Hypothalamus (tissue), 51 donors: ENCODE measurements at places on chromosomes 16 and 17.

DNA sequence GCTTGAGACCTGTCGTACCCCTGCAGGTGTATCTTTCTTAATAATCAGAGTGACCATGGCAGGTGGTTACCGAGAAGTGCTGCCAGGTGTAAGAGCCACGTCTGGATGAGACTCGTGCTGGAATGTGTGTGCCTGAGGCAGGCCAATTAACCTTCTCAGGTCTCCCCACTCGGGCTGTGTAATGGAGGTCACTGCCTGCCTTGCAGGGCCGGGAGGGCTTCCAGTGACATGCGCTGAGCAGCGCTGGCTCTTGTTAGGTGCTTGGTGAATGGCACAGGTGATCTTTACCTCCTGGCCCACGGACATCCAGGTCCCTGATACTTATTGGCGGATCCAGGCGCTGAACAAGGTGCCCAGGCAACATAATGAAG lies 4.6 kb upstream of the GSE1 start:
- no peak for DNase-seq

GRCh38 chr17:5902181-5903140 lies 167.7 kb upstream of the WSCD1 start:
- DNase-seq, result no peak

- no peak for DNase-seq
These were observed 53.2 kb downstream of the CPPED1 start for GRCh38 chr16:12750554-12750918.

GRCh38 chr17:1484060-1484535 lies 8.4 kb downstream of the MYO1C start:
- no peak for DNase-seq

GRCh38 chr17:50348522-50349242 lies 2.8 kb downstream of the XYLT2 start:
- no peak for DNase-seq

DNA sequence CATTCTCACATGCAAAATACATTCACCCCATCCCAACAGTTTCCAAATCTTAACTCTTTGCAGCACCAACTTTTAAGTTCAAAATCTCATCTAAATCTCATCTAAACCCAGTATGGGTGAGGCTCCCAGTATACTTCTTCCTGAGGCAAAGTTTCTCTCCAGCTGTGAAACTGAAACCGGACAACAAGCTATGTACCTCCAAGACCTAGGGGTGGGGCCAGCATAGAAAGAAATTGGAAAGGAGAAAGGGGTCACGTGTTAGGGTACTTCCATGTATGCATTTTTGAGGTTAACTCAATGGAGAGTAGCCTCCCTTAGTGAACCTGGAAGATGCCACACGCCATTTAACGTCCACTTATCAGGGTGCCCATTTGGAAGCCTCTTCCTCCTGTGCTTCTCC lies 23.9 kb upstream of the LRRC75A start:
- no peak for DNase-seq

DNA sequence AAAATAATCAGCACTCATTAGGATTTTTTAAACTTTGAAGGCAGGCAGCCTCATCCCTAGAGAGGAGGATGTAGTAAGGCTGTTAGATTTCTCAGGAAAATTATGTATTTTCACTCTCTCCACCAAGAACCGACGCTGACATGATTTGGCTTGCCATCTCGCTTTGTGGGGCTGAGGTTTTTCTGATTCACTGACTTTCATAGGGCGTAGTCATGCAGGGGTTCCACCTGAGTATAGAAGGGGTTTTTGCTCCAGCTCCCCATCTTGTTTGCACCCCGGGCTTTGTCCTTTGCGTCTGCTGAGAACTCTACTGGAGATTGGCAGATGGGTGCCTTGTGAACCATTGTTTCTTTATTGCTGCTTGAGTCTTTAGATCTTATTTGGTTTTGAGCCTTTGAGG lies 20.2 kb downstream of the TOM1L1 start:
- DNase-seq, result no peak

GRCh38 chr17:31824766-31825360 lies 34.2 kb downstream of the COPRS start:
- no peak for DNase-seq

DNA sequence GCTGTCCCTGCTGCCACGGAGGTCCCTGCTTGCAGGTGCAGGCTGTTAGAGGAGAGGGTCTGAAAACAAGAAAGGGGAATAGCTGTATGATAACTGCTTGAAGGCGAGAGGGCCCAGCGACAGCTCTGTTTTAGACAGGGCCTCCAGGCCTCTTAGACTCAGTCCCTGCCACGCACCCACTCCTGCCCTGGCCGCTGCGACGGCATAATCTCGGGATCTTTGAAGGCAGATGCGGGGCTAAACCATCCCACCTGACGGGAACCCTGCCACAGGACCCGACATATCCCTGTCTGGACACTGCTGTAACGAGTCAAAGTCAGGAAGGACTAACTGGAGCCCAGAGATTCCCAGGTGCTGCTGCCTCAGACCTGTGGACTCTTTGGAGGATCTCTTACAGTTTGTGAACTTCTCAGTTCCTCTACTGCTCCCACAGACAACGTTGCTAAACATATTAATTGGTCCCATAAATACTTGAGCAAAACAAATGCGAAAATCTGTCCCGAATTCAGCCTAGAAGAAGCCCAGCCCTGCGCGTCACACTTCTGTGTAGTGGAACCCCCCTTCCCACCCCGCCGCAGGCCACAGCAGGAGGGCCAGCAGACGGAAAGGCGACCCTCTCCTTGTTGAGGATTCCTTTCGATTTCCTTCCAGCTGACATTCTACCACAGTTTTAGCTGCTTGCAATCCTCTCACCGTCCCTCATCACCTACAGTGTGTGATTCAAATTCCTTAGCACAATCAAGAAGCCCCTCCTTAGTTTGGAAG lies 998 bp upstream of the TMEM11 start:
- DNase-seq, result no peak

GRCh38 chr16:87463722-87464690 lies 28.8 kb downstream of the ZCCHC14 start:
- DNase-seq, result no peak

- no peak for DNase-seq
These were observed 61.0 kb downstream of the ABHD15 start for GRCh38 chr17:29505836-29506235.

GRCh38 chr17:336110-337021 lies 16.2 kb downstream of the RPH3AL start:
- DNase-seq, result no peak

- DNase-seq, result no peak
These were observed 34.4 kb downstream of the CREBBP start for GRCh38 chr16:3846087-3846486.

DNA sequence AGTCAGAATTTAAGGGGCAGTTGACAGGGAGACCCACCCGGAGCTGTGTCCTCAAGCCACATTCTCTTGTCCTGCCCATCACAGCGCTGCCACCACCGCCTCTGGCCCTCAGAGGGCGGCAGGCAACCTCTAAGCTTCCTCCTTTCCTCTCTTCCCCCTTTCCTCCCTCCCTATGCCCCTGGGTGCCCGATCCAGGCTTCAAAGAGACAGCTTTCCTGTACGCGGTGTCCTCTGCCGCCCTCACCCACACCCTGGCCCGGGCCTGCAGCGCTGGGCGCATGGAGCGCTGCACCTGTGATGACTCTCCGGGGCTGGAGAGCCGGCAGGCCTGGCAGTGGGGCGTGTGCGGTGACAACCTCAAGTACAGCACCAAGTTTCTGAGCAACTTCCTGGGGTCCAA lies 23.5 kb downstream of the WNT9B start:
- DNase-seq, result no peak

- peak; percentile 75 for DNase-seq
These were observed at the start of gene MPP2 for GRCh38 chr17:43907425-43907981. MPP2 (minus strand) TSS chr17:43907536; CDS start chr17:43904460, 3,076 bp downstream.

- DNase-seq, result no peak
These were observed 80.0 kb downstream of the CDRT15 start for GRCh38 chr17:14156689-14157088.

GRCh38 chr17:74404218-74404617 lies 27.7 kb upstream of the GPRC5C start:
- DNase-seq, result no peak

DNA sequence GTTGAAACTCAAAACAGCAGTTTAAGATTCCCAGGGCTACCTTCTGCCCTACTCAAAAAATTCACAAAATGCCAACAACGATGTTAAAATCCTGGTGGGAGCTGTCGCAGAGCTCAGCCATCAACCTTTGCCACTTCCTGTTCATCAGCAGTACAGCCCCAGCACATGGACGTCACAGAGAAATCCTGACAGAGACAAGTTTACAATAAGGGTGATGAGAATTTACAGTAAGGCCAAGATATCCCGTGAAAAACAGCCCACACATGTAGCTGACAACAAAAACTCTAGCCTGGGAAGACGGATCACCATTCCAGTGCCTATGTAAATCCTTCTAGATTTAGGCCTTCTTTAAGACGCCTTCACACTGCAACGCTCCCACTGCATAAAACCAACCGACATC lies 18.8 kb downstream of the USP22 start:
- DNase-seq, result no peak

GRCh38 chr17:73316919-73317505 lies 5.2 kb upstream of the CDC42EP4 start:
- no peak for DNase-seq

DNA sequence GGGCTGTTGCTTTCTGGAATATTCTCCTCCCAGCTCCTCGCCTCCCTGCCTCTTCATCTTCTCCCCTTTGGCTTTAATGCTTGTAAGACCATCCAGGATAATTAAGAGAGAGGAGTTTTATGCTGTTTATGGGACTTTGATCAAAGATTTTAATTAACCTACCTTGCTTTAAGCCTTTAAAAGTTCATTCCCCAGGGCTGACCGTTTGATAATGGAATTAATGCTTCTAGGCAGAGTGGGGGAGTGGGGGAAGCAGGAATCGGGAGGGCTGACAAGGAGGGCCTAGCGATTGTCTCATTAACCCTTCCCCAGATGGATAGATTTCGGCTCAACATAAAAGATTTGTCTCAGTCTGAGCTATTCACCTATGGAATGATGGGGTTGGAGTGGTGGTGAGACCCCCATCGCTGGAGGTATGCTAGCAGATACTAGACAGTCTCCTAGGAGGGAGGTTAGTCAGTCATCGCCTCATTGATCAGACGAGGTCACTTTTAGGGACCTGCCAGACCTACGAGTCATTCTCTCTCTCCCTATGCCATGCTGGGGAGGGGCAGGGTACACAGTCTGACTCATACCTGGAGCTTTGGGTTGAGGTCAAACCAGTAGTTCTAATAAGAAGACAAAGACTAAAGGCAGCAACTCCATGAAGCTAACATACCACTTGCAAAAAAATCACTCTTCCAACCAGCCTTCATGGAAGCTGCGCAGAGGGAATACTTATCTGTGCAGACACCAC lies 236.6 kb upstream of the NLRP1 start:
- no peak for DNase-seq

GRCh38 chr16:69112285-69113129 lies 7.1 kb downstream of the HAS3 start:
- no peak for DNase-seq

GRCh38 chr16:74466872-74467271 lies 45.6 kb upstream of the CLEC18B start:
- no peak for DNase-seq

- no peak for DNase-seq
These were observed 127.6 kb downstream of the CHD9NB start for GRCh38 chr16:52925143-52925542.

DNA sequence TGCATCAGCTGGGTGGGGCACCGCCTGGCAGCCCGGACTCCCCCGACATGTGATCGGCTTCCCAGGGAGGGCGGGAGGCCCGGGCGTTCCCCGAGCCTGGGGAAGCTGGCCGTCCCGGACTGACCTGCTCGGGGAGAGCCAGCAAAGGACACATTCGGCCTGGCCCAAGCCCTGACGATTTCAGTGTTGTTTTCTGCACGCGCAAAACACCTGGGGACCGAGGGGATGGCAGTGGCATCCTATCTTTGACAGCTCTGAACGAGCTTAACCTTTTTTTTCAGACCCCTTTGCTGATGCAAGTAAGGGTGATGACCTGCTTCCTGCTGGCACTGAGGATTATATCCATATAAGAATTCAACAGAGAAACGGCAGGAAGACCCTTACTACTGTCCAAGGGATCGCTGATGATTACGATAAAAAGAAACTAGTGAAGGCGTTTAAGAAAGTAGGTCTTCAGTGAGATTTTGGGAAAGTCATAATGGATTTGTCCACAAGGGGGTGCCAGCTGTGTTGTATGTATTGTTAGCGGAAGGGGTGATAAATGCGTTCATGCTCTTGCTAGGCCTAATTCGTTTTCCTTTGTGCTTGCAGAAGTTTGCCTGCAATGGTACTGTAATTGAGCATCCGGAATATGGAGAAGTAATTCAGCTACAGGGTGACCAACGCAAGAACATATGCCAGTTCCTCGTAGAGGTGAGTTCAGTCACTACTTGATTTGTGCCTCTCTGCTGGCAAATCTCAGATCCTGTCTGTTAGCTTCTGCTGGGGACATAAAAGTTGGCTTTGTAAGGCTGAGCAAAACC lies 1.0 kb downstream of the EIF1 start:
- no peak for DNase-seq

GRCh38 chr16:50368410-50369132 lies at the start of gene BRD7:
BRD7 (minus strand) TSS chr16:50368988; CDS start chr16:50368774, 214 bp downstream.
- no peak for DNase-seq

- no peak for DNase-seq
These were observed 26.1 kb upstream of the CYTH1 start for GRCh38 chr17:78808163-78808562.

GRCh38 chr16:62224646-62225209 lies 188.5 kb upstream of the CDH8 start:
- no peak for DNase-seq

DNA sequence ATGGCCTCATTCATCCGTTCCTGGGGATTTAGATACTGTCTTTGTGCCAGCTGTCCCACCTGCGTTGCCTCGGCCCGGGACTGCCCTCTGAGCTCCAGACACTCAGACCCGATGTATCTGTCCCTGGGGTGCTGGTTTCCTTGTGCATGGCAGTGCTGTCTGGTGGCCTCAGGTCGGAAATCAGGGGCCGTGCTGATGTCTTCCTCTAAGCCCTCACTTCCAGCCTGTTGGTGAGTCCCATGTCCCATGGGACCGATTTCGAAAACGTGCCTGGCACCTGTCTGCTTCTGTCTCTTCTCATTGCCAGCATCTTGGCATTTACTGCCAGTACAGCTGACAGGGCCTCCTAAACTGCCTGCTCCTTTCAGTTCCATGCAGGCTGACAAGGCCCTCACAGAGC lies 22.1 kb downstream of the NT5M start:
- DNase-seq, result no peak

- DNase-seq, result no peak
These were observed 6.3 kb upstream of the ABCC1 start for GRCh38 chr16:15942931-15943690.

DNA sequence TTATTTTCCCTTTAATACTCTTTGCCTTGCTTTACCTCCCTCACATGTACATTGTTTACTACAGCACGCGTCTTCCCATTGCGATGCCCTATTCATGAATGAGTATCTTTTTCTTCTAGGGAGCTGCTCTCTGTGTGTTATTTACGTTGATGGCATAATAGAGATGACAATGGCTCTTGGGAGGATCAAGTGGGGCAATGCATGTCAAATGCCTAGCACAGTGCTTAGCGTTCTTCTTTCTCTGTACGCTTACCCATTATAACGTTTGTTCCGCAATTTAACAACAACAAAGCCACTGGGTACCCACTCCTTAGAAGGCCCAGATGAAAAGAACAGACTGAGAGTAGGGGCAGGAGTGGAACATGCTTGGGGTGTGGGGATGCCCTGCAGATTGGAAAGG lies 271.6 kb upstream of the TNRC6C start:
- no peak for DNase-seq

- no peak for DNase-seq
These were observed 35.2 kb downstream of the COX4I1 start for GRCh38 chr16:85834741-85835140.
